A549 treated with AZD2906 at 1 μM for 4 hours (cell line): ENCODE measurements at places on chromosomes 13 and 19. TPM values are rescaled to one million over a fixed set of nuclear protein-coding genes. Genes with fewer than 3 reads are reported as not detected.

Gene NR2F6
- total RNA-seq: 26.5 to 68.6 TPM (median 64.2 TPM) in 5 replicates

Gene KCNRG
- 0.32 to 0.75 TPM (median 0.54 TPM) in 5 replicates for total RNA-seq

Gene GRIK5
- total RNA-seq: 0.23 to 0.66 TPM (median 0.42 TPM) in 5 replicates

Gene NAPSA
- 0.51 to 1.0 TPM (median 0.87 TPM) in 5 replicates for total RNA-seq

Gene KLK14
- total RNA-seq: 0.17 to 0.61 TPM (median 0.33 TPM) in 5 replicates

Gene CABP5
- not detected in 5 replicates for total RNA-seq
